ENCODE measurements at places on chromosomes 7 and 10. TPM values are rescaled to one million over a fixed set of nuclear protein-coding genes. Genes with fewer than 3 reads are reported as not detected.

Gene CLDN4
- 175 TPM for total RNA-seq

Gene CLRN3
- not detected for total RNA-seq

Gene GRID1
- 0.22 TPM for total RNA-seq

Gene KIF11
- total RNA-seq, result 18.0 TPM

Gene ZNF138
- total RNA-seq, result 16.1 TPM

GRCh38 chr10:11907914-11908313 is 84.8 kb downstream of the PROSER2 start:
- no peaks in the 10 kb centered on the region for H3K27me3 ChIP-seq
- no peak for DNase-seq
- H3K4me3 ChIP-seq, result no peak overlapping the region
- peaks cover 4% of the 10 kb centered on the region for H3K4me1 ChIP-seq

DNA sequence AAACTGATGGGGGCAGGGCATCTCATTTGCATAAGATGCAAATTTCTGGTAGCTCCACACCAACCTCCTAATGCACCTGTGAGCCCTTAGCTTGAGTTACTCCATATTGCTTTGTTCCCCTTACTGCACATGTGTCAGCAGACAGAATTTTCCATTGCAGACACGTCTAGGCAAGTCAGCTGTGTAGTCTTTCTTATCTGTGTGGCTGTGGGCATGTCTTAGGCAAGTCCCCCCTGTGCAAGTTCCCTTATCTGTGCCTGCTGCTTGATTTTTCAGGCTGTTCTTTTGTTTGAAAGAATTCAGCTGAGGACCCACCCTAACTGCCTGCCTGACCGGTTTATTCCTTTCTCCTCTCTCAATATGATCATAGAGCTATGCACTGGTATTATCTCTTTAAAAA is 28.5 kb upstream of the TRIM24 start:
- H3K36me3 ChIP-seq, result peaks cover 8% of the 10 kb centered on the region
- no peaks in the 10 kb centered on the region for H3K4me1 ChIP-seq
- no peaks in the 10 kb centered on the region for H3K27me3 ChIP-seq
- H3K4me3 ChIP-seq, result no peak overlapping the region
- DNase-seq, result no peak

- peaks cover 2% of the 10 kb centered on the region for H3K4me1 ChIP-seq
- no peak for DNase-seq
- no peak overlapping the region for H3K27ac ChIP-seq
- no peaks in the 10 kb centered on the region for H3K36me3 ChIP-seq
- H3K4me3 ChIP-seq, result no peak overlapping the region
Observed at GRCh38 chr7:108808549-108809266, 239.0 kb downstream of the DNAJB9 start.

DNA sequence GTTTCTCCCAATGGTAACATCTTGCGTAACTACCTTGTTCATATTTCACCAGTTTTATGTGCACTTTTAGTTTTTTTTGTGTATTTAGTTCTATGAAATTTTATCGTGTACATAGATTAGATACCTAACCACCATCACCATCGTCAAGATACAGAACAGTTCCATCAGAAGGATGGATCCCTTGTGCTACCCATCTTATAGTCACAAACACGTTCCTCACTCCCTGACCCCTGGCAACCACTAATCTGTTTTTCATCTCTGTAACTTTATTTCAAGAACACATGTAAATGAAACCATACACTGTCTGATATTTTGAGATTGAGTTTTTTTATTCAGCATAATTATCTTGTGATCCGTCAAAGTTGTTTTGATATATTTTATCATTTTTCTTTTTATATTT is 29.9 kb downstream of the FANK1 start:
- H3K36me3 ChIP-seq, result peaks cover 5% of the 10 kb centered on the region
- no peaks in the 10 kb centered on the region for H3K27me3 ChIP-seq
- no peaks in the 10 kb centered on the region for H3K4me1 ChIP-seq
- no peak for DNase-seq
- H3K4me3 ChIP-seq, result no peak overlapping the region

- no peaks in the 10 kb centered on the region for H3K36me3 ChIP-seq
- DNase-seq, result no peak
- peaks cover 51% of the 10 kb centered on the region for H3K27me3 ChIP-seq
- peaks cover 13% of the 10 kb centered on the region for H3K4me1 ChIP-seq
- no peak overlapping the region for H3K27ac ChIP-seq
- no peak overlapping the region for H3K4me3 ChIP-seq
Observed at GRCh38 chr7:132394283-132395198, 181.7 kb downstream of the PLXNA4 start.

All from mesothelial cell of epicardium (in vitro differentiated cells).